ENCODE measurements at places on chromosomes 1 and 21.

DNA sequence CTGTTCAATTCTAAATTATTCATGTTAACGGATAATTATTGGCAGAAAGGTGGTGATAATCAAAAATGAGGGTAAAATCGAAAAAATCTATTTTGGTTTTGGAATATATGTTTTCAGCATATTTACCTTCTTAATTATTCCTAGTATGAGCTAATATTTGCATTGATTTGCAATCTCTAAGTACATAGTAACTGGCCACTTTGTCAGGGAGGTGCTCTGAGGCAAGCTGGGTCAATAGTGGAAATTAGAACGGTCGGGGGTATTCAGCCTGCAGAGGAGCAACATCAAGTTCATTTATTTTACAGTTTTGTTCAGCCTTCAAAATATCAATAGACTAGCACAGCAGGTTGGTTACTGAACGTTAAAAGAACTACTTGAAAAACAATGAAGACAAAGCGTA is 1.8 kb downstream of the OTUD7B start:
- no peak for DNase-seq

- DNase-seq = no peak
Observed at GRCh38 chr1:6434186-6434585, 9.6 kb downstream of the ESPN start.

GRCh38 chr21:37737507-37737906 is 178.8 kb downstream of the KCNJ6 start:
- no peak for DNase-seq

DNA sequence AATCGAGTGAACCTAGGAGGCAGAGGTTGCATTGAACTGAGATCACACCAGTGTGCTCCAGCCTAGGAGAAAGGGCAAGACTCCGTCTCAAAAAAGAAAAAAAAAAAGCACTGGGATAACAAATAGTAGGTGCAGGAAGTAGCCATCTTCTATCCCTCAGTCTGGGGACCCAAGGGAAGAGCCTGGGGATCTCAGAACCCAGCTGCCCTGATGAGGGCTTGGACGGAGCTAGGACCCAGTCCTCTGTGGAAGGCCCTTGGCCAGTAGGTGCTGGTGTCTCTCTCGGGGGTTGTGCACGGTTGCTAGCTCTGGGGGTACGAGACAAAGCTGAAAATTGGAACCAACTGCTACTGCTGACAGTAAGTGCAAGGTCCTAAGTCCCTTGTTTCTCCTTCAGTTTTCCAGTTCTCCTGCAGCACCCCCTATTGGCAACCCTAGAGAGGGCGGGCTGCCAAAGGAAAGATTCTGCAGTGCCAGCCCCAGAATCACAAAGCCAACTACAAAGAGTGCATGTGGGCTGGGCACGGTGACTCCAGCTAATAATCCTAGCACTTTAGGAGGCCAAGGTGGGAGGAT is 57.6 kb upstream of the KIF1B start:
- peak; percentile 67 for DNase-seq

DNA sequence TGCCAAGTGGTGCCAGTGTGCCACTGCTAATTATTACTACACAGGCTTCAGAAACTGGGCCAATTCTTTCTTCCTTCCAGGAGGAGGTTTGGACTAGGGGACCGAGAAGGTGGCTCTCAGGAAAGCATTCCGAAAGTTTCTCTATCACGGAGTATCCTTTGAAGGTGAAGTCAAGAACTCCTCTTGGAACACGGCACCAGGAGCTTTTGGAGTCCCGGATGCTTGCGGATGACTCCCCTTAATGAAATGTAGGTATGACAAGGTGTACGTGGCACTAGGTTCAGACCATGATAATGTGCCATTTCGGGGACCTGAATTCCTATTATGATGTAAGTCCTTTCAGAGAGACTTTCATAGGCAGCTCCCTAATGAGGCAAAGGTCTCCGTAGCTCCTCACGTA is 634.1 kb downstream of the KIF26B start:
- no peak for DNase-seq

- no peak for DNase-seq
Observed at GRCh38 chr1:246450611-246451251, 56.3 kb downstream of the SMYD3 start.

GRCh38 chr1:75115654-75116053 is 18.5 kb upstream of the LHX8 start:
- DNase-seq = no peak

DNA sequence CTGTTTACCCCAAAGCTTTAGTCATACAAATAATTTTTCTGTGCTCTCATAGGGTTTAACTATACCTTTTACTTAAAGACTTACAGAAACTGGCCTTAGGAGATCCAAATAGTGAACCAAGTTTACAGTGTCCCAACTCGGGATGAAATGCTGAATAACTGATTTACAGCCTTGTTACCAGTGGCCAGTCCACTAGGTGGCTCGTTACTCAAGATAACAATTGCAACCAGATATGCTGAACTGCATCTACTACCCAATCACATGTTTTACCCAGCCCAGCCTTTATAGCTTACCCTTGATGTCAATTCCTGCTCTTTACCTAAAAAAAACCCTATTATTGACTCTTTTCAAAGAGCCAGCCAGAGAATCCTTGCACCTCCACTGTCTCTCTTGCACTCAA is 1148.8 kb upstream of the ADGRL4 start:
- DNase-seq = no peak

DNA sequence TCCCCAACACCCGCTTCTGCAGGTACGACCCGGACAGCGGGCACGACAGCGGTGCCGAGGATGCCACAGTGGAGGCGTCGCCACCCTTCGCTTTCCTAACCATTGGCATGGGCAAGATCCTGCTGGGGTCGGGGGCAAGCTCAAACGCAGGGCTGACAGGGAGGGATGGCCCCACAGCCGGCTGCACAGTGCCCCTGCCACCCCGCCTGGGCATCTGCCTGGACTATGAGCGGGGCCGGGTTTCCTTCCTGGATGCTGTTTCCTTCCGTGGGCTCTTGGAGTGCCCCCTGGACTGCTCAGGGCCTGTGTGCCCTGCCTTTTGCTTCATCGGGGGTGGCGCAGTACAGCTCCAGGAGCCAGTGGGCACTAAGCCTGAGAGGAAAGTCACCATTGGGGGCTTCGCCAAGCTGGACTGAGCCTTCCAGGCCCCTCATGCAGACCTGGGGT is 10.1 kb downstream of the TRIM46 start:
- no peak for DNase-seq

GRCh38 chr1:177082855-177083693 is 81.4 kb downstream of the ASTN1 start:
- no peak for DNase-seq

DNA sequence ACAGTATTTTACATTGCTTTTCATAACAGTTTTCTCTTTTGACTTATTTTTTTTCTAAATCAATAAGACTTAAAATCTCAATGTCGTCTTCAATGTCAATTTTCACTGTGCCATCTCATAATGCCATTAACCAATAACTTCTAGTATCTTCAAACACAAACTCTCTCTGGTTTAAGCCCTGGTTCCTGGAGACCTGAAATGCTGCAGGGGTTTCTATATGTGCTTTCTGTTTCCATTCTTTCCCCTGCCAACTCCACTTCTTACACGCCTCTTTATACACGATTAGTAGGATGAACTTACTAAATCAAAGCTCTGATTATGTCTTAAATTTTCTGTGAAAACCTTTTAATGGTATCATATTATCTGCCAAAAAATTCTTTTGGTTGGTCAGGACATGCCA is 191.4 kb downstream of the AMY1C start:
- DNase-seq = no peak

GRCh38 chr21:19256934-19257660 is 853.5 kb upstream of the TMPRSS15 start:
- no peak for DNase-seq

DNA sequence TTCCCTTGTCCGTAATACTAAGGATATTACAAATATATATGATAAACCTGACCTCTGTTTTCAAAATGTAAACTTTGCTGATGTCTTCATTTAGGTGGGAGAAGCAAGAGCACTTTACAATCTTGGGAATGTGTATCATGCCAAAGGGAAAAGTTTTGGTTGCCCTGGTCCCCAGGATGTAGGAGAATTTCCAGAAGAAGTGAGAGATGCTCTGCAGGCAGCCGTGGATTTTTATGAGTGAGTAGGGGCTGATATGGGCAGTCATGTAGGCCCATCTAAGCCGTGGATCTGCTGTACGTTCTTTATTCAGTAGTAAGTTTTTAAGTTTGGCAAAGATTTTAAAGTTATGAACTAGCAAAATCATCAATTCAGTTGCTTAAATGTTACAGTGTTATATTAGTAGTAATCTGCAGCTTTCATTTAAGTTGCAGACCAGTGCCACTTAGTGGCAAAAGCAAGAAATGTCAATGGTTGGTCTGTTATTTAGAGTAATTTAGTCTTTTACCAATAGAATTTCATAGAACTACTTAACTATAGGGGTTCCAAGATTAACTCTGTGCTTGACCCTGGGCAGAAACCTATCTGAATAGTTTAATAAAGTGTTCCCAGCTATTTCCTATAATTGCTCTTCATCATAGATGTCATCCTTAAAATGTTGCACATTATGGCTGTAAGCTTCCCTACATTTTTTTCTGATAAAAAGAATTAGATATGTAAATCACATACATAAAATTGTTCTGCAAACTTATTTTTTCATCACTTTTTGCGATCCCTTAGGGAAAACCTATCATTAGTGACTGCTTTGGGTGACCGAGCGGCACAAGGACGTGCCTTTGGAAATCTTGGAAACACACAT is 21.3 kb downstream of the GPSM2 start:
- peak; percentile 7 for DNase-seq

GRCh38 chr1:82318265-82318664 is 517.5 kb downstream of the ADGRL2 start:
- no peak for DNase-seq

GRCh38 chr1:244727871-244728474 is 75.0 kb downstream of the DESI2 start:
- DNase-seq = no peak

GRCh38 chr21:35882791-35883240 is 177.5 kb downstream of the SETD4 start:
- no peak for DNase-seq

- DNase-seq = no peak
Observed at GRCh38 chr1:227428803-227429202, 110.5 kb upstream of the CDC42BPA start.

- no peak for DNase-seq
Observed at GRCh38 chr1:207882692-207883091, 28.2 kb downstream of the CD34 start.

GRCh38 chr1:35718492-35719336 is at the start of gene C1orf216:
TSS of gene C1orf216 (minus strand) at chr1:35718884. CDS start at chr1:35716321, 2,563 bp downstream.
- DNase-seq = no peak

DNA sequence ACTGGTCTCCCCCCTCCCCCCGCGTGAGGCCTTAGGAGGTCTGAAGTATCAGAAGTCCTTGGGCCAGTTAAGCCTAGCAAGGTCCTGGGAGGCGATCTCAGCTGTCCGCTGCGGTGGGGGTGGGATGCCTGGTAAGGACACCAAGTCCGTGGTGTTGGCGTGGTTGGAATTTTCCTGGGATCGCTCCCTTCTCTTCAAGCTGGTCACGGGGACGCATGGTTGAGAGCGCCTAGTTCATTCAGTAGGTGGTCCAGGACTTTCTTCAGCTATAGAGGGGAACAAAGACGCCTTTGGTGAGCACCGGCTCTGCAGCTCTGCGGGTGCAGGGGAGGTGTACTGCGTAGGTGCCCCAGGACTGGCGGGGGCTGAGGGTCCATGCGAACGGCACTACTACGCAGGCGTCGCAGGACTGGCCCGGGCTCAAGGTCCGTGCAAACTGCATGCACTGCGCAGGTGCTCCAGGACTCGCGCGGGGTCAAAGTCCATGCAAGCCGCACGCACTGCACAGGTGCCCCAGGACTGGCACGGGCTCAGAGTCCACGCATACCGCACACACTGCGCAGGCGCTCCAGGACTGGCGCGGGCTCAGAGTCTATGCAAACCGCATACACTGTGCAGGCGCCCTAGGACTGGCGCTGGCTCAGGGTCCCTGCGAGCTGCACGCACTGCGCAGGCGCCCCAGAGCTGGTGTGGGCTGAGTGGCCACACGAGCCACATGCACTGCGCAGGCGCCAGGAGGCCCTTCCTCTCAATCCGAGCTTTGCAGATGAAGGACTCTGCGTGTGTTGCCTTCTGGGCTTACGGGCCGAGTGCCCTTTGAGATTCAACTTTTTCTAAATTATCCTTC is 36.6 kb upstream of the HMGN1 start:
- DNase-seq = peak; percentile 77

- DNase-seq = no peak
Observed at GRCh38 chr1:39170731-39171667, 33.5 kb upstream of the MACF1 start.

DNA sequence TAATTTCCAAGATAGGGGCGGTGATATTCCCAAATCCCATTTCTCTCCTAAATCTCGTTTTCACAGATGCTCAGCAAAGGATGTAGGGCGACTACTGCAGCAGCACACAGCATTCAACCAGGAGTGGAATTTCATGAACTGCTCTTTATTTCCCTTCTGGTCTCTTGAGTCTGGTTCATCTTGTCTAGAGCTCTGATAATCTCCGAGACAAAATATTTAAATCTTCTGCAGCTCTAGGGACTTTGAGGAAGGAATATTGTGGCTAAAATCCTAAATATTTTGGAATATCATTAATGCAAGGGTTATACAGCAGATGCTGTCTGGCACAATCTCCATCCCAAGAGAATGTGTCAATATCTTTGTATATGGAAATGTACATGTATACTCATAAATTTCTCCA is 45.4 kb downstream of the KIF26B start:
- no peak for DNase-seq

DNA sequence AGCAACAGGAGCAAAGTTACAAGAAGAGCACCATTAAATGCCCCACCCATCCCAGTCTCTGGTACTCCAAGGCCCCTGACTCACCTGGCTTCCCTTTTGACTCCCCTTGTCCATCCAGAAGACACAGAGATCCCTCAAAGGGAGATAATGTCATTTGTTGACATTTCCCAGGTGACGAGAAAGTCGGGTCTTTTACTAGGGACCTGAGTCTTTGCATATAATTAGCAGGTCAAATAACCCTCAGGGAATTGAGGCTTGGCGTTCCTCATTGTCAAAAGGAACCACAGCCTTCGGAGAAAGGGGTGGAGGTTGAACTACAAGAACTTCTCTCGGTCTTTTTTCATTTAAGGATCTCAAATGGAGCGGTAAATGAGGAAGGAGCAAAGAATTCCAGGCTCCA is 133.2 kb downstream of the PROX1 start:
- no peak for DNase-seq
